ENCODE measurements at places on chromosomes 4 and X. TPM values are rescaled to one million over a fixed set of nuclear protein-coding genes. Genes with fewer than 3 reads are reported as not detected.

SPIN2A gene
- 0.64 TPM for total RNA-seq

FAM241A gene
- 3.3 TPM for total RNA-seq

RTL3 gene
- not detected for total RNA-seq

CYBB gene
- total RNA-seq, result 142 TPM

NUDT6 gene
- total RNA-seq, result 5.5 TPM

DNA sequence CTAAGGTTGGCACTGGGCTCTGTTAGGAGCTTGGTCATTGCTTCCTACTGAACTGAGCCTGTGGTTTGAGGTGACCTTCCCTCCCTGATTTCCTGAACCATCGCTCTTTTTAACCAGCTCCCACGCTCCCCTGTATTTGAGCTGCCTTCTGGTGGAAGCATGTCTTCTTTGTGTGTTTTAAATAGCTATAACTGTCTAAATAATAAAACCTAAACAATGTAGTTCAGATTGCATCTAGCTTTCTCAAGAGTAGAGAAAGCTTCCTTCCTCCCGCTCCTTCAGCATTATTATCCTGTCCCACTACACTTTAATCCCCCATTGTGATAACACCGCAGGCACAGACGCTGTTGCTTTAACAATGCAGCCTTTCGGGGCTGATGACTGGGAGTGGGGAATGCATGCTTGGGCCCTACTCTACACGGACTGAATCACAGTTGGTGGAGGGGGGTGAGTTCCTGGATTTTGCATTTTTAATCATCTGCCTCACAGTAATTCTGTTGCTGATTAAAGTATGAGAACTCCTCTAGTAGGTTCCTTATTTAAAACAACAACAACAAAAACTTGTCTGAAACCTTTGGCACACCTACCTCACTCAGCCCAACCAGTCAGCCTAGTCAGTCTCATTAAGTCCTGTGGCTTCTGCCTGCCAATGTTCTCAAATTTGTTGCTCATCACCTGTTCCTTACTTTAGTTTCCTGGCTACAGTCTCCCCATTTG, 6.6 kb downstream of the SMS start:
- no peak overlapping the region for H3K4me3 ChIP-seq
- no peaks in the 10 kb centered on the region for H3K27me3 ChIP-seq
- H3K36me3 ChIP-seq, result no peaks in the 10 kb centered on the region
- H3K27ac ChIP-seq, result no peak overlapping the region
- H3K4me1 ChIP-seq, result no peaks in the 10 kb centered on the region
- no peak for DNase-seq

DNA sequence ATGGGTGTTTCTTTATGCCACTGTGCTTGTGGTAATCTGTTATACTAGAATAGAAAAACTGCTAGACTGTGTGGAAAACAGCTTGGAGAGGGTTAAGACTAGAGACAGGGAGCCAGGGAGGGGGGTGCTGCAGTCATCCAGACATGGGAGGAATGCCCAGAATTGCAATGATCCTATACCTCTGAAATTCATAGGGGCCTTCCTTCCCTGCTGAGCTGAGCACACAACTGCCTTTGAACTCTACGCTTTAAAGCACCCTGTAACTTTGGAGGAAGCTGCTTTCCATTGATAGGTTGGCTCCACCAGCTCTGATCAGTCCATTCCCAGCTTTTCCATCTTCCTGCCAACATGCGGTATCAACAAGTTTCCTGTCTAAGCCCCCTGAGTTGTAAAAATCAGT, 155.9 kb upstream of the RASGEF1B start:
- no peaks in the 10 kb centered on the region for H3K27me3 ChIP-seq
- no peak overlapping the region for H3K4me3 ChIP-seq
- no peaks in the 10 kb centered on the region for H3K4me1 ChIP-seq
- H3K27ac ChIP-seq, result no peak overlapping the region
- no peak for DNase-seq

GRCh38 chrX:136086521-136086920, 60.8 kb upstream of the FHL1 start:
- no peaks in the 10 kb centered on the region for H3K27me3 ChIP-seq
- no peak for DNase-seq
- H3K36me3 ChIP-seq, result no peaks in the 10 kb centered on the region
- H3K4me3 ChIP-seq, result no peak overlapping the region

GRCh38 chr4:71430609-71431008, 91.8 kb downstream of the SLC4A4 start:
- no peaks in the 10 kb centered on the region for H3K27me3 ChIP-seq
- H3K36me3 ChIP-seq, result no peaks in the 10 kb centered on the region
- no peak overlapping the region for H3K4me3 ChIP-seq
- no peak for DNase-seq
- H3K27ac ChIP-seq, result no peak overlapping the region
- no peaks in the 10 kb centered on the region for H3K4me1 ChIP-seq

DNA sequence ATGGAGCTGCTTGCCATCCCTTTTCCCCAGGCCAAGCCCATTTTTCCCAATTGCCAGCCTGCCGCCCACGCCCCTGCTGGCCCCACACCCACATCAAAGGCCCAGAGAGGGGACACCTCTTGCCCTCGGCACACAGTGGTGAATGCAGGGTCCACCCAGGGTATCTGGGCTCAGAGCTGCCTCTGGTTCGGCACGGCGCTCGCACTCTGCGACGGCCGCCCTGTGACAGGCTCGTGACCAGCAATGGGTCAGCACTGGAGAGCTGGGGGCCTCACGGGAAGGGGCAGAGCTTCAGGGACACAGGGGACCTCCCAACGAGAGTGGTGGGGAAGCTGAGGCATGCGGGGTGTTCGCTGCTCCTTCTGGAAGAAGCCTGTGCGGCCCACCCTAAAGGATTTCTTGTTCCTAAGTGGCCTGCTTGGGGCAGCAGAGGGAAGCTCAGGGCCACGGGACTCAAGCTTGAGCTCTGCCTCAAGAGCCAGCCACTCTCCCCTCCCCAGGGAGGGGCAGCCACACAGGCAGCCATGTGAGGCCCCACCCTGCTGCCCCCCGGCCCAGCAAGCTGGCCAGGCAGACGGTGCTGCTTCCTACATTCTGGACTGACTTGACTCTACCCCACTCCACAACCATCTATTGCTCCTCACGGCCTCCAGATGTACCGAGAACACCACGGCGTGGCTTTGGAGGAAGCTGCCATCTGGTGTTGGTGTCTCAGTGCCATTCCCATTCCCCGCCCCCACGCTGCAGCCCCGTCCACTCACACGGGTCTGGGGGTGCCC, 73.7 kb downstream of the ABLIM2 start:
- H3K27me3 ChIP-seq, result no peaks in the 10 kb centered on the region
- no peak for DNase-seq
- no peak overlapping the region for H3K27ac ChIP-seq
- H3K36me3 ChIP-seq, result no peaks in the 10 kb centered on the region

DNA sequence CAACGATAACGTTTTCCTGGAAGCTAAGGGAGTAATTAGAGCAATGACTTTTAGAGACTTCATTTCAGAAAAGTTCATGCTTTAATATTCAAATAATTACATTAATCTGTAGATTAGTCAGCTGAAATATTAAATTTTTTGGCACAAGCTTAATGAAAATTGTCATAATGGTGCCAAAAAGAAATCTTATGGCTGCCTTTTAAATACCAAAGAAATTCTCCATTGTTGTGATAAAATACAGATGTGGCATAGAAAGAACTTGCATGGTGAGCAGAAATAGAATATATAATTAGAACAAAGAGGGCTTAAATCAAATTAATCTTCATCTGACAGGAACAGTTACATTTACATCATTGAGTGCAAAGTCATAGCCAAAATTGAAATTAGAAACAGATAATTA, 263.5 kb downstream of the AFF2 start:
- H3K4me3 ChIP-seq, result no peak overlapping the region
- no peak for DNase-seq
- no peaks in the 10 kb centered on the region for H3K4me1 ChIP-seq
- H3K36me3 ChIP-seq, result no peaks in the 10 kb centered on the region
- no peak overlapping the region for H3K27ac ChIP-seq

DNA sequence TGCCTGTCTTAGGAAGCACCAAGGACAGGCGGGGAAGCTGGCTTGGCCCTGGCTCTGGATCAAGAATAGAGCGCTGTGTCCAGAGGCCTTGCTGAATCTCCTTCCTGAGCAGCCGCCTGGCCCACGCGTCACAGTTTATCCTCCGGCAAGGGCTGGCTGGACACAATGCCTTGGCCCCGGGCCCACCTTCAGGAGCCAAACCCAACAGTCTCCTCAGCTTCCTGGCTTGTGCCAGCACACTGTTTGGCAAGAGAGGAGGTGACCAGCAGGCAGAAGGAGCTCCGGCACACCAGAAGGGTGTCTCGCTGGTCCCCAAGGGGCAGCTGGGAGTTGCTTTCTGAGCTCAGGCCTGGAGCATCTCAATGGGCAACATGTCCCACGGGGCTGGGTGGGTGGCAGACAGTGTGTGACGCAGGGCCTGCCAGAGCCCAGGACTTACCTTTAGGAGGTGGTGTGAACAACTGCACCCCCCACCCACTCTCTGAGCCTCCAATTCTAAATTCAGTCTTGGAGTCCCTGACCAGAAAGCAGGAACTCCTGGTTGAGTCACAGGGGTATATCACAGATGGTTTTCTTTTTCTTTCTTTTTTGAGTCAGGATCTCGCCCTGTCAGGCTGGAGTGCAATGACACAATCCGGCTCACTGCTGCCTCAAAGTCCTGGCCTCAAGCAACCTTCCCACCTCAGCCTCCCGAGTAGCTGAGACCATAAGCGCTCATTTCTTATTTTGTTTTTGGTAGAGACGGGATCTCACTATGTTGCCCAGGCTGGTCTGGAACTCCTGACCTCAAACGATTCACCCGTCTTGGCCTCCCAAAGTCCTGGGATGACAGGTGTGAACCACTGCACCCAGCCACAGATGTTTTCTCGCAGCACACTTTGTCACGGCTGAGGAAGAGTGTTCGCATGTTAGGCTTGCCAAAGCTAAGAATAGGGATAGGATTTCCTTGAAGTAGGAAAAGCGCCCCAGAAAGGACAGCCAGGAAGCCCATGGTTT, 361.2 kb downstream of the BCOR start:
- H3K4me3 ChIP-seq, result no peak overlapping the region
- DNase-seq, result no peak
- no peaks in the 10 kb centered on the region for H3K36me3 ChIP-seq
- H3K27me3 ChIP-seq, result no peaks in the 10 kb centered on the region
- no peak overlapping the region for H3K27ac ChIP-seq
- H3K4me1 ChIP-seq, result peaks cover 7% of the 10 kb centered on the region

DNA sequence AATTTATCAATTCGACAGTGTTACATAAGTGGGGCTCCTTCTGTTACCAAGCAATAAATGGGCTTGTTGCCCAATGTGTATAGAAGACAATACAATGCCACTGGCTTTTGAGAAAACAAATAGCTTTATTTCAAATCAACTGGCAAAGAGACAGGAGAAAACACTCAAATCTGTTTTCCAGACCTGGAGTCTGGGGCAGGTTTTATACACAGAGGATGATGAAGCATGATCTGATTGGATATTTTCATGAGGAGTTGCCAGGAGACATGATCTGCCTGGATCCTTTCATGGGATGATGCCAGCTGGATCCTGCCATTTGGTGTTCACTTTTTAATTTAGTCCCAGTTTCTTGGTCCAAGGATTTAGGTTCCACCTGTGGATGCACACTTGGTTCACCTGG, 287.9 kb downstream of the CXXC4 start:
- no peak for DNase-seq
- H3K4me3 ChIP-seq, result no peak overlapping the region
- no peaks in the 10 kb centered on the region for H3K4me1 ChIP-seq
- H3K27ac ChIP-seq, result no peak overlapping the region
- H3K27me3 ChIP-seq, result no peaks in the 10 kb centered on the region
- no peaks in the 10 kb centered on the region for H3K36me3 ChIP-seq

GRCh38 chr4:84887824-84888223, 78.7 kb downstream of the WDFY3 start:
- no peak overlapping the region for H3K4me3 ChIP-seq
- no peak for DNase-seq
- no peaks in the 10 kb centered on the region for H3K27me3 ChIP-seq
- H3K27ac ChIP-seq, result no peak overlapping the region

- H3K4me3 ChIP-seq, result no peak overlapping the region
- no peak overlapping the region for H3K27ac ChIP-seq
- H3K36me3 ChIP-seq, result no peaks in the 10 kb centered on the region
- DNase-seq, result no peak
- H3K4me1 ChIP-seq, result no peaks in the 10 kb centered on the region
- no peaks in the 10 kb centered on the region for H3K27me3 ChIP-seq
Observed at GRCh38 chrX:1027133-1027532, 185.3 kb downstream of the CRLF2 start.

Measured in left lung (tissue), 14 donors.